Aorta (tissue), 5 donors: ENCODE measurements at places on chromosomes 2 and 18. TPM values are rescaled to one million over a fixed set of nuclear protein-coding genes. Genes with fewer than 3 reads are reported as not detected.

GRCh38 chr2:187878112-187878511 lies 323.9 kb upstream of the TFPI start:
- no peak for DNase-seq
- no peak overlapping the region for H3K4me3 ChIP-seq
- H3K36me3 ChIP-seq = no peaks in the 10 kb centered on the region

GRCh38 chr2:37623971-37624900 lies 47.2 kb downstream of the CDC42EP3 start:
- no peaks in the 10 kb centered on the region for H3K36me3 ChIP-seq
- H3K4me3 ChIP-seq = no peak overlapping the region
- no peaks in the 10 kb centered on the region for H3K27me3 ChIP-seq
- DNase-seq = no peak
- H3K4me1 ChIP-seq = peaks cover 6% of the 10 kb centered on the region

DNA sequence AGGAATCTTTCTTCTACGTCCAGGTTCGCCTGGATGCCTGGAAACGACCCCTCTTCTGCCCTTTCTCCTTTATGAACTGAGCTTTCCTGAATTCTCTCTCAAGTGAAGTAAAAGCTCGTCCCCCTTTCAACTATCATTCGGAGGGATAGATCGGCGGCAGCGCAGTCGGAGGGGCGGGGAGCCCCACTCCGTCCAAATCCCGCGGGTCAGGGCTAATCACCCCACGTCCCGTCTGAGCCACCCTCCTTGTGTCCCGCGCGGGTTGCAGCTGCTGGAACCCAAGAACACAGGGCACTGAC lies 367 bp downstream of the FBXO48 start:
- DNase-seq = no peak
- no peaks in the 10 kb centered on the region for H3K27me3 ChIP-seq
- no peaks in the 10 kb centered on the region for H3K4me1 ChIP-seq
- peak overlapping the region; percentile 33 for H3K4me3 ChIP-seq
- H3K27ac ChIP-seq = peak overlapping the region; percentile 20
- no peaks in the 10 kb centered on the region for H3K36me3 ChIP-seq

DCDC2C gene
- total RNA-seq = not detected

GLB1L gene
- 7.1 TPM for total RNA-seq

SNORC gene
- total RNA-seq = 1.7 TPM
